ENCODE measurements at places on chromosomes 12 and 14. TPM values are rescaled to one million over a fixed set of nuclear protein-coding genes. Genes with fewer than 3 reads are reported as not detected.

The DCP1B gene
- total RNA-seq = 6.2 TPM

The SERPINA10 gene
- total RNA-seq = not detected

The PTGER2 gene
- 1.5 TPM for total RNA-seq

DNA sequence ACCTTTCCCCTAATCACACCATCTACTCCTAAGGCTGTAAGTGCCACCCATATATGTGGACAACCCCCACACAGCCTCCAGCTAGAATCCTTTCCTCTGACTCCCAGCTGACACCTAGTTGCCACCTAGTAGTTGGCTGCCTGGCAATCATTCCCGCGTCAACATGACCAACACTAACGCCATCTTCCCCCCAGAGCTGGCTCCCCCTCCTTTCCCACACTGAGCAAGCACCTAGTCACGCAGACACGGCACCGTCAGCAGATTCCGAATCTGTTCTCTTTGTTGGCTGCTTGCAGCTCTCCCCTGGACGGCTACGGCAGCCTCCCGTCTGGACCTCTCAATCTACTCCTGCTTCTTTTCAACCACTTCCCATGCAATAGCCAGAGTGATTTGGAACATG, 27.7 kb downstream of the UBR7 start:
- no peak for DNase-seq

DNA sequence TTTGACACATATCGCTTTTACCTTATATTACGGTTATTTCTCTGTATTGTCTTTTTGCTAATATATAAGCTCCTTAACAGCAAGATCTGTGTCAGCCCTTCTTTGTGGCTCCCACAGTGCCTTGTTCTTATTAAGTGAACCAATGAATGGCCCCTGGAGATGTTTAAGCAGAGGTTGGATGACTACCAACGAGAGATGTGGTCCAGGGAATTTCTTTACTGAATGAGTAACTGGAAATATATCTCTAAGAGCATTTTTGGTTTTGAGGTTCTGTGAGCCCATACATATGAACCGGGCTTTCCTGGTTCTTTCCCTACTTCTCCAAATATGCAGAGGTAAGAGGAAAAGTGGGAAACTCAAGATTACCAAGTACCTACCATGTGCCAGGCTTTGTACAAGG, 23.5 kb downstream of the CALCOCO1 start:
- DNase-seq = no peak

DNA sequence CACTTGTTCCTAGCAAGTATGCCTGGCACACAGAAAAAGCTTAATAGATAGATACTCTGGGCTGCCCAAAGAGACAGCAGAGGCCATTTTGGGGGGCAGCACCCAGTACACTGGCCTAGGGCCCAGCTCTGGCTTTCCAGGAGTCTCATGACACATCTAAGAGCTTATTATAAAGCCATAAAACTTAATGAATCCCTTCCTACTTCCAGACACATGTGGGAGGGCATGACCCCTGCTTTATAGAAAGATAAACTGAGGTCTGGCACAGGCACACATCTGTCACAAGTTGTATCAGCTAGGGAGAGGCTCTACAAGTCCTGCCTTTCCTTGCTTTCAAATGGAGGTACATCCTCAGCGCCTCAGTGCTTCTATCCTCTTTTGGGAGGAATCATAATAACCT, 27.1 kb downstream of the FMNL3 start:
- no peak for DNase-seq

- no peak for DNase-seq
Observed at GRCh38 chr14:52021957-52022600, 32.7 kb downstream of the RTRAF start.

GRCh38 chr12:132266802-132267201, 62.6 kb downstream of the GALNT9 start:
- DNase-seq = no peak

GRCh38 chr12:3420693-3421092, 70.3 kb upstream of the PRMT8 start:
- no peak for DNase-seq

Measured in right atrium auricular region (tissue), 2 donors.